ENCODE measurements at places on chromosomes 7 and 10.

DNA sequence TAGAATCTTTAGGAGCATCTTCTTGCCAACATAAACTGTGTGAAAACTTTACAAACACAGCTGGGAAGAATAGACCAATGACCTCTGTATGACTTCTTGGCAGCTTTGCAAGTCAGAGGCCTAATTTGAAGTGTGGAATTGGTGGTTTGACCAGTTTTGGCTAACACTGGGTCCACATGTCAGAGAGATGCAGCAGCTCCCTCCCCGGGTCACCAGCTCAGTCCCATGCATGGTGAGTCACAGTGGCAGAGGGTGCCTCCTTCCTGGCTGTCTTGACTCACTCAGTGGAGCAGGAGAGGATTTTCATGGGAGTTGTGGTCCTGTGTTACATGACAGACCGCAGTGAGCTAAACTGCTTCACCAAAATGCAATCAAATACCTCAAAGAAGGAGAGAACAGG lies 8.2 kb upstream of the STARD3NL start:
- DNase-seq = no peak

- DNase-seq = no peak
Observed at GRCh38 chr7:51012569-51013217, 230.0 kb upstream of the GRB10 start.

DNA sequence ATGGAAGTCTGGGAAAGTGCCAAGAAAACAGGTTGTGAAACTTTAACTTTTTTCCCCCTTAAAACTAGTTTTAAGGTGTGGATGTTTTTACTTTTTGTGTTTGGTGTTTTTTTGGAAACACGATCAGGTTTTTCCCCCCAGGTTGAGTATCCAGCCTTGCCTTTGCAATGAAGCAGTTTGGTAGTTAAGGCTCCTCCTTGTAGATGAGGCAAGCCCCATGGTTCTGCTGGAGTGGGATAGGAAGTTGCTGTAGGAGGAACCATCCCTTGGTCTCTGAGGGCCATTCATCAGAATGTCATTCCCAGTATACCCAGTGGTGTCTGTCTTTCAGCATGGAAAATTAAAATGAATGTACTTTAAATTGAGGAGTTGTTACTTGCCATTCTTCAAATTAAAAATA lies 2.7 kb downstream of the CUL1 start:
- DNase-seq = no peak

DNA sequence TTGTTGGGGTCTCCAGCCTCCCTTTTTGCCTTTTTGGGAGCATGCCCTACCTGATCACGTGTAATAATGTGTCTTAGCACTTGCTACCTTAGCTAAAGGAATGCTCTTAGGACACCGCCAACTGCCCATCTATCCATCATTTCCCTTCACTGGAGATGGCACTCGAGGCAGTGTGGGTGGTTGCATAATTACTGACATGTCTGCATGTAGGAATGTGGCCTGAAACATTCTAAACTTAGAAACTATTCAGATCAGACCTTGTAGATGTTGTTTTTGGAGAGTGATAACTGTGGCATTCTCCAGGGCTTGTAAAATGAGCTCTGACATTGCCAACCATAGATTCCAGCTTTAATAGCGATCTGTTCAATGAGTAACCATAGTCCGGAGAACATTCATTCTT lies 365.8 kb downstream of the BBS9 start:
- no peak for DNase-seq

DNA sequence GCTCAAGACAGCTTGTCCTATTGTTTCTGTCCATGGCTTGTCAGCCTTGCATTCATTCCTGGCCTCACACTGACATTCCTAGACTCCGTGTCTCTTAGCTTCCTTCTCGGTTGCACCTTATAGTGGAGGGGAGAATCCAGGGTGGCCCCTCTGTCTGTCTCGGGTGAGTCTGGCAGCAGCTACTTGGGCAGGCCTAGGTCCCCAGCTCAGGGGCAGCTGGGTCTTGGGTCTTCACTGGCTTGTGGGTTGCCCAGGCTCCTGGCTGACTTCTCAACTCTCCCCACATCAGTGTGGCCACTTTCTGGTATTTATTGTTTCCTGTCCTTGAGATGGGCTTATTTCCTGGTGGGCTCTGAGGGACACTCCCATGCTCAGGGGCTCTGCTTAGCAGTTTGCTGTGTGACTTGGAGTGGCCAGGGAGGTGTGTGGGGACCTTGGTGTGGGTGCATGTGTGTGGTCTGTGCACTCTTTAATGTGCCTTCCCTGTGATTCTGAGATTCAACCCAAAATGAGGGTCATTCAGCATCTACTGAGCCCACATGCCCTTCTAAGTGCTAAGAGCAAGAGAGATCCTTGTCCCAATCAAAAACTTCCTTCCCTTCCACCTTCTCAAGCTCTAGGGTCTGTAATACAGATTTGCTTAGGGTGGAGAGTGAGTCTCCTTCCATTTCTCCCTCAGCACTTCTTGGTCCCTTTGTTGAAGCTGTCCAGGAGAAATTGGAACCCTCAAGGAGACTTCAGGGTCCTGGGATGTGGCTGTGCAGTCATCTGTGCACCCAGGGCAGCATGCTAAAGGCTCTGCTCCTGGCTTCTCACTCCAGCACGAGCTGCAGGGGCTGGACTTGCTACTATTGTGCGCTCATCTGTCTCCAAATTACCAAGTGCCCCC lies 20.1 kb downstream of the UPP1 start:
- no peak for DNase-seq

DNA sequence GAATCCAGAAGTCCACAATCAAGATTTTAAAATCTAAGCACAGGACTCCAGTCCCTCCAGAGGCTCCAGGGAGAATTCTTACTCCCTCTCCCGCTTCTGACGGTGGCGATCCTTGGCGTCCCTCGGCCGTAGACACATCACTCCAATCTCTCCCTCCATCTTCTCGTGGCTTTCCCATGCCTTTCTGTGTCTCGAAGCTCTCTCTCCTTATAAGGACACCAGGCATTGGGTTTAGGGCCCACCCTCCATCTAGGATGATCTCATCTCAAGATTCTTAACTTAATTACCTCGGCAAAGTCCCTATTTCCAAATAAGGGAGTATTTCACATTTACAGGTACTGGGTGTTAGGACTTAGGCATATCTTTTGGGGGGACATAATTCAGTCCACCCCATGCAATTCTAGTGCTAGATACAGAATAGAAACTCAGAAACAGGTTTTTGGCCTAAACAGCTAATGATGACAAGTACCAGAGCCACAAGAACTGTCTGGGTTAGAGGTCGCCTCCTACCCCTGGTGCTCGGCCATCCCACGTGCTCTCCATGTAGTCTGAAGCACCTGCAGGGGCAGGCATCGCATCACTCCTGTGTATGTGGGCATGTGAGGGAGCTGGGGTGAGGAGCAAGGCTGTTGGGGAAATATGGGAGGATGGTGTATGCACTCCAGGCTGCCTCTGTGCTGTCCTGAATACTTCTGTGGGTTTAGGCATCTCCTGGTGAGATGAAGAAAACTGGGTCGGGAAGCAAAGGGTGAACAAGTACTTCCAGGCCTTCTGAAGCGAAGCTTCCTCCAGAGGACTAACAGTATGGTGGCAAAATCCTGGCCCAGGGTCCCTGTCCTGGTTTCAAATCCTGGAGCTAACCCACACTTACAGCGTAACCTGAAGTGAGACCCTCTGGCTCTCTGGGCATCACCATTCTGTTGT lies 298.3 kb upstream of the ZMIZ1 start:
- no peak for DNase-seq

GRCh38 chr7:24609059-24609458 lies 35.8 kb downstream of the PALS2 start:
- no peak for DNase-seq

DNA sequence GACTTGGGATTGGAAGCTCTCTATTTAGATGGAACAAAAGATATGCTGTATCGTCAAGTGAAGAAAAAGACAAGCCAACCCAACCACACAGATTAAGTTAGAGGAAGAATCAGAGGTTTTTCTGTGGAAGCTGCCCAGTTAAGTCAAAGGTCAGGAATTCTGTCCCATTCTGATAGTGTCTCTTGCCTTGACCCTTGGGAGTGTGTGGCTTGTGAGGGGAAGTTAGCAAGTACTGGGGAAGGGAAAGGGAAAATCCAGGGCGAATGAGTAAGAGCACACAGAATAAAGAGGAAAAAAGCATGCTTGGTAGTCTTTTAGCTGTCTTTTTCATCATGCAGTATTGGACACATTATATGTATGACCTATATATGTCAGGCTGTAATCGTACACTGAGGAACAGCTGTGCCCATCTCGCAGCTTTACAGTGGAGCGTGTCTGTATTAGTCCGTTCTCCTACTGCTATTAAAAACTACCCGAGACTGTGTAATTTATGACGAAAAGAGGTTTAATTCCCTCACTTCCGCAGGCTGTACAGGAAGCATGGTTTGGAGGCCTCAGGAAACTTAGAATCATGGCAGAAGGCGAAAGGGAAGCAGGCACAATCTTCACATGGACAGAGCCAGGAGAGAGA lies 197.2 kb downstream of the GALNT17 start:
- no peak for DNase-seq

DNA sequence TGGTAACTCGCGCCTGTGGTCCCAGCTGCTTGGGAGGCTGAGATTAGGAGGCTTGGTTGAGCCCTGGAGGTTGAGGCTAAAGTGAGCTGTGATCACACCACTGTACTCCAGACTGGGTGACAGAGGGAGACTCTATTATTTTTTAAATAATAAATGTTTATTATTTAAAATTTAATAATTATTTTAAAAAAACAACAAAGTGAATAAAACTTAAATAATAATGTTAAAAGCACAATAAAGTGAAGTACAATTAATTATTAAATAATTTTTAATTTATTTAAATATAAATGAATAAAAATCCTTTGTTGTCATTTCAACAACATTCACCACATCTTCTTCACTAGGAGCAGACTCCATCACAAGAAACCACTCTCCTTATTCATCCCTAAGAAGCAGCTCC lies 64.8 kb downstream of the AVL9 start:
- DNase-seq = no peak

GRCh38 chr10:72840319-72840718 lies 53.2 kb upstream of the OIT3 start:
- DNase-seq = no peak

DNA sequence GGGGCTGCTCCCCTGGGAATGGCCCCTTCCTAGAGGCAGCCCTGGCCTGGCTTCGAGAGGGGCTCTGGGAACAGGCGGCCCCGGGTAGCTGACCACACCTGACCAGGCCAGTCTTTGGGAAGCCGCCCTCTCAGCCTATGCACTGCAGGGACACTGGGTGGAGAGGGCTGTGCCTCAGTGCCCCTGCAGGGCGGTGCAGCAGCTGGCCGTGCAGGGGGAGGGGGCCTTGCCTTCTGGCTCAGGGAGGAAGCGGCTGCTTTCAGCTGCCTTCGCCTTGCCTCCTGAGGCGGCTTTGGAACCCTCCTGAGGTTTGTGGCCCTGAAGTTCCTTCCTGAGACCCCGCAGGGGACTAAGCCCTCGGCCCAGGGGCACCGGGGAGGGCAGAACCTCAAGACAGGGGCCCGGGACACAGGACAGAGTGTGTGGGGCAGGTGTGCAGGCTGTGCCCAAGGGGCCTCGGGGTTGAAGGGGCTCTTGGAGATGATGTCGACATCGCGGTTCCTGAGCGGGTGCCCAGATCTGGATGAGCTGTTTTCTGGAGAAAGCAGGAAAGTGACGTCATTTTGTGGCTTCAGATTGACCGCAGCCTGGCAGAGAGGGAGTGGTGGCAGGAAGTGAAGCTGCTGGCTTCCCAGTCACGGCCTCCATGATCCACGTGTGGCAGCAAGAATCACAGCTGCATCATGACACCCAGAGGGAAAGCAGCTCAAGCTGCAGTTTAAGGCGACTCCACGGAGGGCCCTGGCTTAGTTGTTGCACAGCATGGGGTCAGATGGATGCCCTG lies 17.7 kb downstream of the ADAM8 start:
- peak; percentile 64 for DNase-seq

GRCh38 chr10:117390420-117390819 lies 15.2 kb upstream of the PDZD8 start:
- no peak for DNase-seq

DNA sequence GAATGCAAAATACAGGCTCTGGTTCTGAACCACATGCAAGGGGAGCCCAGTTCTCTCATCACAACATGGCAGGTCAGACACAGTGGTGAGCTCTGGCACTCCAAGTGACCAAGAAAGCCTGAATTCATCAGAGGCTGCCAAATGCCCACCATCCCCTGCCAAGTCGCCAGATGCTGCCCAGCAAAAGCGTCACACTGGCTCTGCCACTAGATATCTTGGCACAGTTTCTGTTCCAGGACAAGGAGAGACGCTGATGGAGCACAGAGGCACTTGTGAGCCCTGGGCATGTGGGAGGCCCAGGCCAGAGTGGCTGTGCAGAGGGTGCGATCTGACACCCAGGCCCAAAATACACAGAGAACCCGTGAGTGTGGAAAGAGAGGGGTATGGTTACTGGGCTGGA lies 57.8 kb downstream of the GAD2 start:
- no peak for DNase-seq
